Activated CD4-positive, alpha-beta T cell treated with anti-CD3 and anti-CD28 coated beads, Interleukin-2, Interleukin-6, amounts not matched to agents 100 ng/mL and 50 ng/mL, durations not matched to agents 16 hours and 8 hours (primary cell): ENCODE measurements at places on chromosomes 13 and 19.
A peak's percentile ranks its signal among the peaks of the same experiment; 100 is the strongest.

DNA sequence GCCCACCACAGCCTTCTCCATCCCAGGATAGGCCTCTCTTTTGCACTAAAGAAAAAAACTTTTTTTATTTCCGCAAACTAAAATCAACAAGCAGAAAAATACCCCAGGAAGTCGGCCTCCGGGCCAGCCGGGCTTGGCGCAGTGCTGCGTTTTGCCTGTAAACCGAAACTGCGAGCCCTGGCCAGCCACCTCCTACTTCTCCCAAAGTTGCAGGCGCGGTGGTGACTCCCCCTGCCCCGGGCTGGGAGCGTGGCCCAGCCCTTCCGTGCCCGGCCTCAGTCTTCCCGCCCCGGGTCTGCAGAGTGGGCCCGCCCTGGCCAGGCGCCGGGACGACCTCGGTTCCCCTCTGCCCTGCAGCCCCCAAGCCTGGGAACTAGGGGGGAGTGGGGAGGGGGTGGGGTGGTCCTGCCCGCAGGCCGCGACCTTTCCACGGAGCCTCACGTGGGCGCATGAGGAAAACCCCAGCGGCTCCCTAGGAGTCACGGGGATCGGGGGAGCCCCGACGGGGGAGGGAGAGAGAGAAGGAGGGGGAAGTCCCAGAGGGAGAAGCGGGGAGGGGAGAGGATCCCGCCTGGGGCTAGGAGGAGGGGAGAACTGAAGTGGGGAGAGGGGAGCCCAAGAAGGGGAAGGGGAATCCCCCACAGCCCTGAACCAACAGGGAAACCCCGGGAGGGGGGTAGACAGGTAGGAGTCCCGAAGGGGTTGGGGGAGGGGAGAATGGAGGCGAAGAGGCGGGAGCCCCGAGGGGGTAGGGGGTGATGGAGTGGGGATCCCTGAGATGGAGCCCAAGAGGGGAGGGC, 3.0 kb downstream of the GADD45B start:
- peak; percentile 67 for DNase-seq

- DNase-seq = no peak
These were observed 589.3 kb upstream of the ARGLU1 start for GRCh38 chr13:107157271-107157670.

- DNase-seq = peak; percentile 81
These were observed 41.4 kb downstream of the LYL1 start for GRCh38 chr19:13060964-13061927.

GRCh38 chr13:106336668-106337067, 198.8 kb downstream of the EFNB2 start:
- DNase-seq = no peak

- DNase-seq = no peak
These were observed 157.0 kb downstream of the PTPRS start for GRCh38 chr19:5183616-5184015.

DNA sequence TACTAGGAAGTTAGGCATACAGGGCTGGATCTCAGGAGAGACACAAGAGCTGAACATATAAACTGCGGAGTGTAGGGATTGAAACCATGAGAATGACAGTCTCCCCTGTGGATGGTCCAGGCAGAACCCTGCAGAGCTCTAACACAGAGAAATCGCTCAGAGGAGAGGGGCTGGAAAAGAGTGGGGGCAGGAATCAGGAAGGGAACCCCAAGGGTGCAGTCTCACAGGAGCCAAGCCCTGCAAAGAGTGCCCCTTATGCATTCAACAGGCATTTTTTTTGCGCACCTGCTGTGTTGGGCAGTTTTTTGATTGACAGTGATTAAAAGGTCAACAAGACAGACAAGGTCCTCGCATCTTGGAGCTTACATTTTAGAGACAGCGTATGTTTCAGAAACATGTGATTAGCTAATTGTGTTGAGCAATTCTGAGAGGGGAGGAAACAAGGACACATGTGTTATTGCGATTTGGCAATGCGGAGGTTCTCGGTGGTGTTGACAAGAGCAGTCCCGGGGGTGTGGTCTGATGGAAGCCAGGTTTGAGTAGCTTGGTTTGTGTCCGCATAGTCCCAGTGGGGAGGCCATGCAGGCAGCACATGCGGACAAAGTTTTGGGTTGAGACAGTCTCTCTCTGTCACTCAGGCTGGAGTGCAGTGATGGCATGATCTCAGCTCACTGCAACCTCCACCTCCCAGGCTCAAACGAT, 182.6 kb upstream of the IRS2 start:
- no peak for DNase-seq

- no peak for DNase-seq
These were observed 37.9 kb downstream of the NAXD start for GRCh38 chr13:110653271-110653670.

- peak; percentile 16 for DNase-seq
These were observed 45.8 kb upstream of the RGCC start for GRCh38 chr13:41411522-41411921.
